ENCODE measurements at places on chromosomes 6 and 20.
A peak's percentile ranks its signal among the peaks of the same experiment; 100 is the strongest.

DNA sequence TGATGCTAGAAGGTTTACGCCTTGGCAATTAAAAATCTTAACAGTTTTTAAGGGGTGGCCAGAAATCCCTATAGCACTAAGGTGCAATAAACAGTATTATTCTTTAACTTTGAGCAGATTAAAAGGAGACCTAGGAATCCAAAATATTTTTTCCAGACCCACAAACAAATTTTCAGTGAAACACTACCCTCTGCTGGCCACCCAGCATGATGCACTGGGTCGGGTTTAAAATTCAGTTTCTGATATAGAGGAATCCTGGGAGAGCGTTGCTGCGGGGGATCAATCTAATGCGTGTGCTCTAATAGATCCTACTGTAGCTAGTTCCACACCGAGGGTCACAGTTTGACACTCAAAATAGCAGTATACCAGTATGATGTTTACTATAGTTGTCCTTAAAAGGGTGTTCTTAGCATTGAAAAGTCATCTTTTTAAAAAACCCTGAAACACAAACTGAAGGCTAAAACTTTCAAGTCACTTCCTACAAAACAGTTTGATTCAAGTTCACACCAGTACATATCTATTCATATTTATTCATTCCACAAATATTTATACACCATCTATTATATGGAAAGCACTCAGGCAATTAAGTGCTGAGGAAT lies 10.2 kb downstream of the UBE3D start:
- DNase-seq = peak; percentile 21

DNA sequence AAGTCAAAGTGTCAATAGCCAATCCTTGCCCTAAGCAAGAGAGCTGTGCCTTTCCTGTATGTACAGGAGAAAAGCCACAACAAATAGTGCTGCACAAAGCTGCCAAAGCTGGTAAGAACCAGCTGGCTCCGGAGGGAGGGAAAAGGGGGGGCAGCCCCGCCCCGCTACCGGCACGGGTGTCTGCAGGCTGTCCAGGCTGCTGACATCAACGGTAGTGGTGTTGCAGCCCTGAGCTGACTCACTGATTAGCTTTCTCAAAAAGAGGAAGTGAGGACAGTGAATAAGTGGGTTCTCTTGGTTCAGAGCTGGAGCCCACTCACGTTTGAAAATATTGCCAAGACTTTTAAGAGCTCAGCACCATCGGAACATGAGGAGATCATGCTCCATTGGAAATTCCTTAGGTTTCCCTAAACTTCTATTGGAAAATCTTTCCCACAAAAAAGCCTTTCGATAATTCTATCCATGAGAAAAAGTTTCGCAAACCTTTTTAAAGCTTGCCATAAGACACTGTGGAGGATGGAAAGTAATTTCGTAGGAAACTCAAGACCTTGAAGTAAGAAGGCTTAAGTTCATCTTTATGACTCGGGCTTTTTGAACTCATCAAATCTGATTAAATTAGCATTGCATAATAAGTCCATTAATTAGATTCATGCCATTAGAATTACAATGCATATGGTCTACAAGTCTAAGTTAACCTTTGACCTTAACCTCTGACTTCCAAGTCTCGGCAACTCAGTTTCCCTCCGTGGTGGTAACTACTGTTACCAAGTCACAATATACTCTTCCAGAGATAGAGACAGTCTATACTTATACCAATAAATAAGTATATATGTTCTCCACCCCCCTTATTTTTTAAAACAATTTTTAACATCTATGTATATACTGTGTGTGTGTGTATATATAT lies 67.0 kb downstream of the TNFRSF21 start:
- peak; percentile 25 for DNase-seq

DNA sequence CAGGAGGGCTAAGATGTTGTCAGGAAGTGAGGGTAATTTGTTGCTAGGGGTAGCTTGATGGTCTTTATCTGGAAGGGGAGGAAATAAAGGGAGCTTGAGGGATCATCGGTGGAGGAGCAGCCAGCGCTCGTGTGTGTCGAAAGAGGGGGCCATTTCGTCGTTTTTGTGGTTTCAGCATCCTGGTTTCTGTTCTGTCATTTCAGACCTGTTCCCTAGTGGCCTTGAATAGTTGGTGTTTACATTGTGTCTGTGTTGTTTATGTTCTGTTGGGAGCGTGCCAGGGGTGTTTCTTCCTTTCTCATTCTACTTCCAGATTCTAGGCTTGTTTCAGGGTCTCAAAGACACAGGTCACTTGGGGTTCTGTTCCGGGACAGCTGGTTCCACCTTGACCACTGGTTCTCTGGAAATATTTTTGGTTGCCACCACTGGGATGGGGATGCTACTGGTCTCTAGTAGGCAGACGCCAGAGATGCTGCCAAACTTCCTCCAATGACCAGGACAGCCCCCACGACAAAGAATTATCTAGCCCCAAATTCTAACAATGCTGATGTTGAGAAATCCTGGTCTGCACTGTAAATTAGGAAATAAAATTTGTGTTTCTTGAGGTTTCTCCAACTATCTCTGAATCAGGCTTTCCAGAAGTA lies 113.9 kb upstream of the NAA20 start:
- DNase-seq = no peak

DNA sequence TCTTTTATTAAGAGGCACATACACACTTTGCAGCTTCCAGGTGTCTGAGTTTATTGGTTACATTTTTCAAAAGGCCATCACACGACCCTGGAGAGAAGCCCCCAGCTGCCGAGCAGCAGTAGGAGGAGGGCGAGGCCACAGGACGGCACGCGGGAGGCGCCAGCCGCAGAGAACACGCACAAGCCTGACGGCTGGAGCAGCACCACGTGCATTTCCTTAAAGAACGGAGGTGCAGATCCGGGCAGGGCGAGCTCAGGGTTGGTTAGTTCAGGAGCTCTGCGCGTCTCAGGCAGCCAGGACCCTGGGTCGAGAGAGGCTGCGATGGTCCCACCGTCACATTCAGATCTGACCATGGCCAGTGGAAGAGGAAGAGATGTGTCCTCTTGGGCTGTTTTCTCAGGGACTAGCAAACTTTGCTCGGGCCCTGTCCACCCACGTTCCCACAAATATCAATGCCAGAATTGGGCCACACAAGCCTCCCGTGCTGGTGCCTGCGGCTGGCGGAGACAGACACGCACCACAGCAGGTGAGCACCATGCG lies 121.4 kb upstream of the AFDN start:
- DNase-seq = no peak

GRCh38 chr20:20546402-20546801 lies 166.0 kb downstream of the RALGAPA2 start:
- no peak for DNase-seq

DNA sequence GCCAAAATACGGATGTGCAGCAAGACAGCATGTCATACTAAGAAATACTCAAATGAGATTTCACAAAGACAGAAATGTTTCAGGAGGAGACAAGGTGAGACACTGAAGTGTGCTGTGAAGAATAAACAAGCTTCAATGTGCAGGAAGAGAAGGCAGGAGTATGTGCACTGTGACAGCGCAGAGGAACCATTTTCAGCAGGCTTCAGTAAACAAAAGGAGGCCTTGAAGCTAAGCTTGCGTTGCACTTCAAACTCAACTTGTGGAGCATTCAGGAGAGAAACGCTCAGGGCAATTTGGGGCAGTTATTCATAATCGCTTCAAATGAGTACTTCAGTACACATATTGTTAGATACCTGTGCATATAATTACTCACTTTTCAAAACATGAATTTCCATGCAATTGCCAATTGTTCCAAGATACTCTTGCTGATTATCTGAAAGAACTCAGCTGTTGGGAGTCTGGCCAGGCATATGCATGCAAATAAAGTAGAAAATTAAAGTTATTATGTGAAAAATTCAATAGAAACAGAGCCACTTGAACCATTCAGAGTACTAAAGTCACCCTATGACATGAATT lies 234.2 kb upstream of the OPRM1 start:
- no peak for DNase-seq

GRCh38 chr20:35257175-35257909 lies 20.6 kb downstream of the MMP24OS start:
- DNase-seq = no peak

- DNase-seq = peak; percentile 83
Observed at GRCh38 chr6:163414117-163414945, at the start of gene QKI. Gene QKI, plus strand, starts transcription at chr6:163414718. Its CDS starts 476 bp downstream, at chr6:163415194.

DNA sequence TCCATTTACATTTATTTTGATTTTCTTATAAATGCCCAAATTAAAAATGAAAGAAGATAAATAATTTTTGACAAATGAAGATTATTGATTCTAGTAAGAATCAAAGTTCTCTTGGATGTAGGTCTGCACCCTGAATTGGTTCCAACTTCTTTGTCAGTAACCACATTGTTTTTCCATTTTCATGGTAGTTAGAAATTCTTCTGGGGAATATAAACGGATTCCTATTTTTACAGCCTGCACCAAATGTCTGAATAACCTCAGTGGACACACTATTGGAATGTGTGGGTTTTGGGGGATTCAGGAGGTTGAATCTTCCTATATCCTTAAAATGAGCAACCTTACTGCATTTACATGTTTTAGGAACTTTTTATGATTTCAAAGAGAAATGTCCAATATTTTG lies 1085.3 kb upstream of the MAP3K7 start:
- no peak for DNase-seq

DNA sequence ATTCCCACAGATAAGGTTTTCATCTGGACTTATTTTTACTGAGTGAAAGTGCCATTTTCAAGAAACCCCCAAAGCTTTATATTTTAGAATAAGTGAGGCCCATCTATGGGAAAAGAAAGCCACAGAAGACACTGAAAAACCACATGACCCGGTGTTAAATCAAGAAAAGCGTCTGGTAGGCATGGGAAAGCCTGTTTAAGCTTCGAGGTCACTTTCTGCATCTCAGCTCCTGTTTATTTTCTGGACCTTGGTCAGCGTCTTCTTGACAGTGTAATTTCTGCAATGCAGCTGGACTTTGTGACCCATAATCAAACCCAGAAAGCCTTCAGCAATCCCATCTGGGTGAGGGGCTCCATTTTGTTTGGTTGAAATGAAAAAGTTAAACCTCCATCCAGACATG lies 59.6 kb upstream of the NEDD9 start:
- no peak for DNase-seq

GRCh38 chr6:2531426-2532215 lies 219.1 kb downstream of the MYLK4 start:
- no peak for DNase-seq

DNA sequence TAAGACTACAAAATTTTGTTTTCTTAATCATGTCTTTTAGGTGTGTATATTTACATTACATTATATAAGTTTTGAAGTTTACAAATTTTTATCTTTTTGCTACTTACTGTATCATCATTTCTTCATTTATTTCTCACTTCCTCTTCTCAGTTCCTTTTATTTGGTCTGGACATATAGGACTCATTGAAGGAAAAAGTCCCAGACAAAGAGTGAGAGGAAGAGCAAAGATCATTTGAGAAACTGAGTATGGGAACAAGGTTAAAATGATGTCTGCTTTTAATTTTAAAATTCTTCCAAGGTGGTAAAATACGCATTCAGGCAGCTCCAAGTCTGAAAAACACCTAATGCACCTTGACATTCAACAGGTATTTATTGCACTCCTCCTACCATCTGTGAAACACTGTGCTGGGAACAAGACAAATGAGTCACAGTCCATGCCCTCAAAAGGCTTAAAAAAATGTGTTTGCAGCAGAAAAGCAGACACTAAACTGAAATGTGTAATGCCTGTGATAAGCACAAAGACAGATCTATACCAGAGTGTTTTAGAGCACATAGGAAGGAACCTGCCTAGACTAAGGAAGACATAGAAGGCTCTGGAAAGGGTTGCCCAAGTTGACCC lies 63.2 kb downstream of the PKIB start:
- no peak for DNase-seq

DNA sequence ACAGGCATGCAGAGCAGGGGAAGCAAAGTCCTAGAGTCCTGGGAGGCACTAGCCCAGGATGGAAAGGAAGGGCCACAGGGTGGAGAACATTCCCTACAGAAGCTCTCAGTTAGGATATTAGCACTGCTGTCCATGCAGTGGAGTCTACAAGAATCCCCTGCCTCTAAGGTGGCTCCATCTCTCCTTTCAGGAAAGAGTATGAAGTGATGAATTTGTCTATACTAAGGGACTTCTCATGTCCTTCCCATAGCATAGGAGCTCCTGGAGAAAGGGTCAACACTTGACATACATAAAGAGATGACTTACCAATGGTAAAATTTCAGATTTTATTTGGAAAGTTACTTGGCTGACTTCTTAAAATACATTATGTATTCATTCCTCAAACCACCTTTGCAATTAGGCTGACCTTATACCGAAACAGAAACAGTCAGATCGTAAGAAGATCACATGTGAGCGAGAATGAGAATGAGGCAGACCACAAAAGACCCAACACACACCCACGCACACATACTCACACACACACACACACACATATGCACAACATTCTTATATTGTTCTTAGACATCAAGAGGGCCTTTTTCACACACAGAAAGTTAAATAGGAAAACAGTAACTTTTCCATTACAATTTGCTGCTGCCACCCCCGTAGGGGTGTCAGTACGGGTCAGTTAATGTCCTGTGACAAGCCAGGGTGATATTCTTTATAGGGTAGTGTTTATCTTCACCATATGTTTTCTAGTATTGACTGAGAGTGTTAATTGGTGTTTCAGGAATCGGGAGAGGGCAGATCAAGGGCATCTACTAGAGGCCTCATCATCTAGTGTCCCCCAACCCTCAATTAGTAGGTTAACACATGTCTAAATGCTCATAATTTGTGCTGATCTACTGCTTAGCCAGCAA lies 159.4 kb downstream of the FAXC start:
- DNase-seq = no peak

GRCh38 chr6:155795173-155795796 lies 339.6 kb upstream of the NOX3 start:
- DNase-seq = no peak

GRCh38 chr6:34459899-34460593 lies 5.8 kb upstream of the PACSIN1 start:
- peak; percentile 42 for DNase-seq

GRCh38 chr6:142800240-142800639 lies 144.7 kb downstream of the HIVEP2 start:
- no peak for DNase-seq

- no peak for DNase-seq
Observed at GRCh38 chr20:8254911-8255582, 123.0 kb downstream of the PLCB1 start.

- DNase-seq = no peak
Observed at GRCh38 chr6:162973151-162973872, 245.5 kb downstream of the PACRG start.

- DNase-seq = no peak
Observed at GRCh38 chr6:105620878-105621277, 218.0 kb upstream of the PREP start.

DNA sequence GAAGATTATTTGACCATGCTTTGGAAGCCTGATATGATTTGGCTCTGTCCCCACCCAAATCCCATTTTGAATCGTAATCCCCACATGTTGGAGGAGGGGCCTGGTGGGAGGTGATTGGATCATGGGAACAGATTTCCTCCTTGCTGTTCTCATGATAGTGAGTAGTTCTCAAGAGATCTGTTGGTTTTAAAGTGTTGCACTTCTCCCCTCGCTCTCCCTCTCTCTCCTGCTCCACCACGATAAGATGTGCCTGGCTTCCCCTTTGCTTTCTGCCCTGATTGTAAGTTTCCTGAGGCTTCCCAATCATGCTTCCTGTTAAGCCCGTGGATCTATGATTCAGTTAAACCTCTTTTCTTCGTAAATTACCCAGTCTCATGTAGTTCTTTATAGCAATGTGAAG lies 21.7 kb upstream of the FAM217A start:
- no peak for DNase-seq

All from activated naive CD4-positive, alpha-beta T cell treated with anti-CD3 and anti-CD28 coated beads, Interleukin-2, amount 50 U/mL, for 16 hours (primary cell).